Brain (organoid and tissue), 16 donors: ENCODE measurements at places on chromosomes 4 and X.

- peak; percentile 12 for DNase-seq
Measured at GRCh38 chrX:38109042-38109898, 102.9 kb downstream of the SYTL5 start.

DNA sequence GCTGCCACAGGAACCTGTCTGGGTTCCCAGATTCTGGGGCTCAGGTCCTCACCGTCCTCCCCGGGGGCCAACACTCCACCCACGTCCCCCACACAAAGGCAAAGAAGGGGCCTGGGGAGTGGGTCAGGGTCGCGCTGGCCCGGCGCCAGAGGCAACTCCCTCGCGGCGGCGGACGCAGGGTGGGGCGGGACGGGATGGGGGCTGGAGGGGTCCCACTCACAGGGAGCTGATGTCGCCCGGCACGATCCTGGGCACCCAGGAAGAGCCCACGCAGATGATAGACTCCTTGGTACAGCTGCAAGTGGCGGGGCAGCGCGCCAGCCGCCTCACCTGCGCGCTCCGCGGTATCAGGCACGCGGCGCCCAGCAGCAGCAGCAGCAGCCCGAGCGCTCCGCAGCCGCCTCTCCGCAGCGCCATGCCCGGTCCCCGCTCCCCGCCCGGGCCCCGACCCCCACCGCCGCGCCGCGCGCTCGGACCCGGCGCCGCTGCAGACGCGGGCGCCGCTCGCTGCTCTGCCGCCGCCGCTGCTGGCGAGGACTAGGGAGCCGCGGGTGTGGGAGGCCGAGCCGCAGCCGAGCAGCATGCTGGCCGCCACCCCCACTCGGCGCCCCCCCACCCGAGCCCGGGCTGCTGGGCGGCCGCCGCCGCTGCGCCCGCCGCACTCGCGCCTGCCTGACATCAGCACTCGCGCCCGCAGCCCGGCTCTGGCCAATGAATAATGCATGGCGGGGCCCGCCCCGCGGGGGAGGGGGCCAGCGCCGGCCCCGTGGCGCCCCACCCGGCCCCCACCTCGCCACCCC lies at the start of gene LGI2:
TSS of gene LGI2 (minus strand) at position 670 of the 800 bp plus-strand sequence. CDS start at position 417, 253 bp downstream.
- DNase-seq, result peak; percentile 63

DNA sequence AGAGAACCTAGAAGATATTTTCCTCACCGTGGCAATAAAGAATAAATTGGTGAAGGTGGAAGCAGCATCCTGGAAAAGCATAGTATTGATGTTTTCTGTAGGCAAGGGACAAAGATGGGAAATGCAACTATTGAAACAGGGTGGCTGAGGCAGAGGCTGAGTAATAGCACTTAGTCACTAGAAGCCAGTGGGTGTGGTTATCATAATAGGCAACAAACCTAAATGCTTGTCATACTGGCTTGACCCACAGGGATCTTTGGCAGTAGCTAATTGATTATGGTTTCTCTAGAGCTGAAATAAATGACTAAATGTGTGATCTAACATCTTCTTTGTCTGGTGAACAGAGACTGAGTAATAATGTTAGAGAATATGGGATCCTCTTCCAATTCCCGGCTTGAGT lies 353.6 kb upstream of the RPS6KA3 start:
- DNase-seq, result no peak

- DNase-seq, result no peak
Measured at GRCh38 chrX:15167826-15168225, 102.1 kb downstream of the ASB9 start.

DNA sequence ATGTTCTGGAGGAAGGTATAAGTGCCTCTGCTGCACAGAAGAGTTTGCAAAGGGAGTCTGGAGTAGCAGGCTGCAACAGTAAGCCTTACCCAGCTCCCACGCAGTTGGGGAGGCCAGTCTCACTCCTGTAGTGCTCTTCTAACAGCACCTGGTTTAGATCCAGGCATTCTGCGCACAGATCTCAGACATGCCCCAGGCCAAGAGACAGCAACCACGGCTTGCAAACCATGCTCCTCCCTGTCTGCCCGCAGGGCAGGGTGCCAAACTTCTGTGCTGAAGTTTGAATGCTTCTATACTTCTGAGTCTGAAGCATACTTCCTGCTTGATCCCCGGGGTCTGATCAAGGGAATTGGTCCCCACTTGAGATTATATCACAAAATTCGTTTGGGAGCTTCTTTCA lies 106.3 kb downstream of the LINC00632 start:
- peak; percentile 6 for DNase-seq

DNA sequence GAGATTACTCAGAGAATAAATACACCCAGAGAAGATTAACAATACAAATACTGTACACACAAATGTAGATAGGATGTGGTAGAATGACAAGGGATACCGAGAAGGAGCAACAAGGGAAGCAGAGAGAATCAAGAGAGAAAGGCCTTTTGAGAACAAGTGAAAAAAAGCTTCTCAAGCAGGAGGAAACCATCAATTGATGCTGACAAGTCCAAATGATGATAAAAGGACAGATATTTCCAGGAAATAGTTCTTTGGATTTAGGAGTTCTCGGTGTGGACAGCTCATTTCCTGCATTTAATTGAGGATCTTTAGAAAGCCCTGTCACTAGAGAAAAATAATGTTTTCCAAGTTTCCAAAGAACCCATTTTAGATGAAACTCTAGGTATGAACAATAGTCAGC lies 48.1 kb downstream of the NPY5R start:
- no peak for DNase-seq

DNA sequence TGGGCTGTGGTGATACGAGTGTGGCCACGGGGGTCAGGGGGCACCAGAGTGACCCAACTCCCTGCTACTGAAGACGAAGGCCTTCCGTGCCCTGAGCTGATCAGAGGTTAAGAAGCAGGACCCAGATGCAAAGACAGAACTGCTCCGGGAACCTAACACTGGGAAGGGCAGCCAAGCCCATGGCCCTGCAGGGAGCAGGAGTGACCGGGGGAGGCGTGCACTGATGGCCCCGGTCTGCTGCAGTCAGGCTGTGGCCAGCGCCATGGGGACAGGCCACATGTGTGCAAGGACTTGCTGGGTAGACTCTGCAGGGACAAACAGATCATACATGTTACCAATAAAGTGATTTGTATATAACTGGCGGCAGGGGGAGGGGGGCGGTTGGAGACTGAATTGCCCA lies 74.6 kb downstream of the ACOX3 start:
- no peak for DNase-seq

GRCh38 chr4:22482250-22483127 lies 33.4 kb downstream of the ADGRA3 start:
- DNase-seq, result no peak

GRCh38 chr4:95214408-95214807 lies 334.4 kb downstream of the UNC5C start:
- peak; percentile 65 for DNase-seq

DNA sequence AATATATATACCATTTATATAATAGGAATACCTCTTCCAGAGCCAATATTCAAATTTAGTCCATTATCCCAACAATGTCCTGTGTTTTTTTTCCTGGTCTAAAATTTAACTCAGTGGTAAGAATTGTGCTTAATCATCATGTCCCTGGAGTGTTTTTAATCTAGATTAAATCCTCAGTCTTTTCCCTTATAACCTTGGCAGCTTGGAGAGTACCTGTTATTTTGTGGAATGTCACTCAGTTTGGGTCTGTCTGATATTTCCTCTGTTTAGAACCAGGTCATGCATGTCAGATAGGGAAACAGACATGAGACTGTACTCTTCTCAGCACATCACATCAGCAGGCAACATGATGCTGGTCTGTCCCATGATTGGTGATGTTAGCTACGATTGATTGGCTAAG lies 96.6 kb downstream of the HPGD start:
- DNase-seq, result no peak

DNA sequence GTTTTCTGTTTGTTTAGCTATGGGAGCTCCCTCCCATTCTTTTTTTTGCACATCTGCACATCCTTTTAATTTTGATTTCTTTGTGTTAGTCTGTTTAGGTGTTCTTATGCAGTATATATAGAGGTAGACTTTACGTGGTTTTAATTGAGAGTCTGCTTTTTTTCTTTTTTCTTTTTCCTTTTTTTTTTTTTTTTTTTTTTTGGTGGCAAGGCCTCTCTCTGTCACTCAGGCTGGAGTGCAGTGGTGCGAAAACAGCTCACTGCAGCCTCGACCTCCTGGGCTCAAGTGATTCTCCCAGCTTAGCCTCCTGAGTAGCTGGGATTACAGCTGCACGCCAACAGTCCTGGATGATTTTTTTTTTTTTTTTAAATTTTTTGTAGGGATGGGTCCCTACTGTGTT lies 68.2 kb downstream of the FAM193A start:
- no peak for DNase-seq

GRCh38 chr4:150302553-150302952 lies 224.3 kb downstream of the DCLK2 start:
- DNase-seq, result no peak

DNA sequence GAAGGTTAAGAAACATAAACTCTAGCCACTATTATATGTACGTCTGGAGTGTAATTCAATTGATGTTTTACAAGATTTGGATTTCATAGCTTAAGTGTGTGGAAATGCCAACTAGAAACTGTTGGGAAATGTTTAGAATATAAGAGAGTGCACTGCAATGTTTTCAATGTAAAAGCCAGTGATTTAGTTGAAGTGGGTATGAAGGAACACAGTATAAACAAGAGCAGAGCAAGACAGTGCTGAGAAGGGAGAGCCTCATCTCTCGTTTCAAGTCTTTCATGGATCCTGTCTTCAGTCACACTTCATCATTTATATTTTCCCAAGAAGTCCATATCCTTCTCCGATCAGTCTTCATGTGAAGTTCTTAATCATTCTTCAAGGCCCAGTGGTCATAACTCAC lies 163.9 kb upstream of the ETNPPL start:
- no peak for DNase-seq

- DNase-seq, result no peak
Measured at GRCh38 chrX:65871671-65872311, 168.1 kb downstream of the VSIG4 start.

DNA sequence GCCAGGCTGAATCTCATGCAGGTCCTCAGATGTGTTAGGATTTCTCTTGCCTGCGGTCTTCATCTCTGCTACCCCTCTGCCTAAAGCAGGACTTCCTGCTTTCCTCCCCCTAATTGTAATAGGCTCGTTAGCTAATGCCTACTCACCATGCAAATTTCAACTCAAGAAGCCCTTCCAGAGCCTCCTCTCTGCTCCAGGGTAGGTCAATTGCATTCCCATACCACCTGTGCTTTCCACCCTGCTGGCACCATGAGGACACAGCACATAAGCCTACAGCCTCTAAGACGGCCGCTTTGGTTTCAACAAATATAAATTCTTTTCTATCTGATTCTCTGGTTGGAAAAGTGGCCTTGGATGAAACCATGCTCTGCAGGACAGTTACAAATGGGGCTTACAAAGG lies 93.9 kb downstream of the QDPR start:
- DNase-seq, result no peak

DNA sequence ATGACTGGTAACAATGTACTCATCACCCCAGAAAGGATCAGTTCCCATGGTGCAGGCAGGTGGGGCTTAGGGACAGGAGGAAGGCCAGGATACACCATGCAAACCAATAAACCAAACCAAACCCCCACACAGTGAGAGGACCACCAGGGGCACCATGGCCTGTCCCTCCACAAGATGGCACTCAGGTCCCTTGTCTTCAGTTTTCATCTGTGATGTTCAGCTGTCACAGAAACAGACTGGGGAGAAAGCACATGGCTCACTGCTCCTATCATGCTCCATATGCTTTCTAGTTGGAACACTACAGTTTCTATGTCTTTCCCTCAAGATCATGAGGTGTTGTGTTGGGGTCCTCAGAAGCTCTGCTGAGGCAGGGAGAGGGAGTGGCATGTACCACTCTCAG lies 10.1 kb downstream of the HS3ST1 start:
- no peak for DNase-seq

DNA sequence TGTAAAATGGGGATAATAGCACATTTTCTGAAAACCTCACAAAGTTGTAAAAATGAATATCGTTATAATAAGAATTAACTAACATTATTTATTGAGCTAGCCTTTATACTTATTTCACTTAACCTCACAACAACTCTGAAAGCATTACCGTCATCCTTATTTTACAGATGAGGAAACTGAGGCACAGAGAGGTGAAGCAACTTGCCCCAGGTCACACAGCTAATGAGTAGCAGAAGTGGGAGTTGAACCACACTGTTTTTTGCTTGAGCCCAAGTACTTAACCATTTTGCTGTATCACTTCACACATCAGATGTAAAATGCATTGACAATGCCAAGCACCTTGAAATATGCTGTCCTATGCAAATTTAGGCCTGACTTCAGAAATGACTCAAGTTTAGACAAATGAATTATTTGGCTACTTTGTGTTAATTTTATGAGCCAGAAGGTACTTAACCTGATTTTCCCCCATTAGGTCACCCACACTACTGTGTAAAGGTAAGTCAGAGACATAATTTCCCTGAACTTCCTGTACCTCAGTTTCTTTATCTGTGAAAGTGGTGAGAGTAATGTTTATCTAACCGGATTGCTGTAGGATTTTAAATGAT lies 23.1 kb downstream of the CD40LG start:
- DNase-seq, result no peak

GRCh38 chrX:109384699-109385098 lies 97.2 kb downstream of the GUCY2F start:
- DNase-seq, result peak; percentile 54

DNA sequence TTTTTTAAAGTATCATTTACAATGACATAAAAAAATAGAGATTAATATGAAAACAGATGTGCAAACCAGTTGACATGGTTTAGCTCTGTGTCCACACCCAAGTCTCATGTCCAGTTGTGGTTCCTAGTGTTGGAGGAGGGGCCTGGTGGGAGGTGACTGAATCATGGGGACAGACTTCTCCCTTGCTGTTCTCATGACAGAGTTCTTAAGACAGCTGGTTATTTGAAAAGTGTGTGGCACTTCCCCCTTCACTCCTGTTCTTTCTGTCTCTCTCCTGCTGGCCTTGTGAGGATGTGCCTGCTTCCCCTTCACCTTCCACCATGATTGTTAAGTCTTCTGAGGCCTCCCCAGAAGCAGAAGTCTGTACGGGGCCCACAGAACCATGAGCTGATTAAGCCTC lies 23.8 kb downstream of the CNOT6L start:
- no peak for DNase-seq

- no peak for DNase-seq
Measured at GRCh38 chr4:2936773-2937145, 26.4 kb downstream of the NOP14 start.

DNA sequence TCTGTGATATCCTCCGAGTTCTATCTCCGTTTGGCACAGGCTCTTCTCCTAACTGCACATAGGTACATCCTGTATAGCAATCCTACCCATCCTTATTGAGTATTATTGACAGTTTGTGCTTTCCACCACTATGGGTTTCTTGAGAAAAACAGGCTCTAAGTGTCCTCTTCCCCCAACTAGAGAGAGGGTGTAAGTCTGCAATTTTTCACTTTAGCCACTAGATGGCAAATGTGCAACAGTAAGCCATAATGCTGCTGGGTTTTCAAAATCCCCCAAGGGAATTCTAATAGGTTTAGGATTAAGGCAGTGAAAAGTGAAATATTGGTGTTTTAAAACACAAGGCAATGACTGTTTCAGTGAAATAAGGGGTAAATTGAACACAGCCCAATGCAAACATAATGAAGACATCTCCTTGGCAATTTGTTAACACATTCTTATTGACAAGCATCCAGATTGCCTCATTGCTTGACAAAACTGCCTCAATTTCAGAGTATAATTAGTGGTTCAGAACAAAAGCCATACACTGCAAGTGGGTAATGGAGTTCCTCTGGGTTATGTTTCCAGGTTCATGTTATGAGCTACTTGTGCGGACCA lies 239.0 kb upstream of the HTR2C start:
- peak; percentile 12 for DNase-seq

GRCh38 chr4:142656178-142656577 lies 189.9 kb downstream of the INPP4B start:
- DNase-seq, result peak; percentile 3

- no peak for DNase-seq
Measured at GRCh38 chr4:113564493-113564892, 197.0 kb downstream of the CAMK2D start.
